Activated T-helper 9 cell treated with anti-CD3 and anti-CD28 coated beads, Interleukin-2, amount 50 U/mL, for 16 hours (primary cell): ENCODE measurements at places on chromosomes 2 and 18.

DNA sequence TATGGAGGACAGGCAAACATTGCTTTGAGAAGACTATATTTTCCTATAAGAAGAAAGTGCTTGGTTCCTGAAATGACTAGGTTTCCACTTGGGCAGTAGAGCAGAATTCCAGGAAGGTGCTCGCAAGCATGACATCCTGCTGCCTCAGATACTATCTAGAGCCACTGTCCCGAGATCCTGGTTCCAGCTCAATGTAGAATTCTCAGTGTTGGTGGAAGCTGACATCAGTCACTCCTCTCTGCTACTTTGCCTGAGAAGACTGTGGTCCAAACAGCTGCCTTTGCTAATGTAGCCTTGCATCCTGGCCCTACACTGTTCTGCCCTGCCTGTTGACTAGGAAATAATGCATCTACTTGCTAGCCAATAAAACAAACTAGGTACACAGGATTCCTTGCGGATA lies 50.0 kb upstream of the ITGA6 start:
- DNase-seq = no peak

GRCh38 chr18:36066686-36067054 lies 689 bp downstream of the RPRD1A start:
- DNase-seq = no peak

- DNase-seq = no peak
Measured at GRCh38 chr2:7915302-7916091, 766.4 kb upstream of the ID2 start.

DNA sequence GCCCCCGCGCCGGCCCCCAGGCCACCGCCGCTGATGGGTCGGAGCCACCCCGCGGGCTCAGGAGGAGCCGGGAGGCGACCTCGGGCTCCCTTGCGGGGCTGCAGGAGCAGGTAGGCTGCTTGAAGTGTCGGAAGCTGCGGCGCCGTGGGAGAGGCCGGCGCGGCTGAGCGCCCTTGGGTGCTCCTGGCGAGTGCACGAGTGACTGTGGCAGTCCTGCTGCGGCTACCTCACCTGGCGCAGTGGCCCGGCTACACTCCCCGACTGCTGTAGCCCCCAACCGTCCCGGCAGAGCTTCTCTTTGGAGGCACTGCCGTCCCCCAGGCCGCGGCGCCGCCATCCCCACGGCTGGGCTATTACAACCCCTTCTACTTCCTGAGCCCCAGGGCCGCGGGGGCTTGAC lies 10.0 kb upstream of the LYPD6 start:
- DNase-seq = no peak

- no peak for DNase-seq
Measured at GRCh38 chr2:1874101-1874865, 130.0 kb upstream of the PXDN start.

DNA sequence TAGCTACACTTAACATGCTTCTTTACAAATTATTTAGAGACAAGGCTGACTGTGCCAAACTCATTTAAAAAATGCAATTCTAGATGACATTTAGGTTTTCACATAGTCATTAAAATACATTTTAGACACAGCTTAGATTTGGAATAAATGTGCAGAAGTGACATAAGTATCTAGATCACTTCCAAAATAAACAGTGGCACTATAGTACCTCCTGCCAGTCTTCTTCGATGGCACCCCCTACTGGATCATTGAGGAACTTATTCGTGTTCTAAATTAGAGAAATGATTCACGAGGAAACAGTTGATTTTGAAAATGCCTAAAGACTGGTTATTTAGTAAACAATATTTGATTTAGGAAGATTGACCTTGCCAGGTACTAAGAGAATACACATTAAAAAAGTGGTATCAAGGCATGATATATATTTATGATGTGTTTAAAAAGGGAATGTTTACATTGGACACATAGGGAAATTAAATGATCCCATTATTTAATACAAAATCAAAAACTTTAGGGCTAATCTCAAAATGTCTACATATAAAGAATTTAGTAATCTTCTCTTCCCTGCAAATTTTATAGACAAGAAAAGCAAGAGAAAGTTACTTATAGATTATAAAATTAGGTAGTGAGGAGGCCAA lies 323.9 kb downstream of the XIRP2 start:
- DNase-seq = no peak
